ENCODE measurements at places on chromosomes 4 and X. TPM values are rescaled to one million over a fixed set of nuclear protein-coding genes. Genes with fewer than 3 reads are reported as not detected.
A peak's percentile ranks its signal among the peaks of the same experiment; 100 is the strongest.

GRCh38 chr4:128986908-128987307, 106.4 kb downstream of the SCLT1 start:
- H3K36me3 ChIP-seq = no peaks in the 10 kb centered on the region
- no peak overlapping the region for H3K4me3 ChIP-seq
- H3K27me3 ChIP-seq = no peaks in the 10 kb centered on the region
- H3K4me1 ChIP-seq = no peaks in the 10 kb centered on the region
- no peak for DNase-seq

- no peaks in the 10 kb centered on the region for H3K36me3 ChIP-seq
- H3K27ac ChIP-seq = no peak overlapping the region
- DNase-seq = no peak
- no peak overlapping the region for H3K4me3 ChIP-seq
Measured at GRCh38 chrX:50952406-50952805, 41.9 kb downstream of the BMP15 start.

- no peaks in the 10 kb centered on the region for H3K27me3 ChIP-seq
- H3K36me3 ChIP-seq = no peaks in the 10 kb centered on the region
- H3K27ac ChIP-seq = peak overlapping the region; percentile 60
- peak; percentile 64 for DNase-seq
- peaks cover 12% of the 10 kb centered on the region for H3K4me1 ChIP-seq
Measured at GRCh38 chrX:24241822-24242648, 71.8 kb downstream of the SUPT20HL2 start.

- no peaks in the 10 kb centered on the region for H3K4me1 ChIP-seq
- H3K4me3 ChIP-seq = no peak overlapping the region
- H3K36me3 ChIP-seq = no peaks in the 10 kb centered on the region
- DNase-seq = peak; percentile 32
Measured at GRCh38 chr4:84952004-84952403, 14.5 kb downstream of the WDFY3 start.

- H3K27ac ChIP-seq = peak overlapping the region; percentile 4
- no peak for DNase-seq
- no peaks in the 10 kb centered on the region for H3K36me3 ChIP-seq
- no peak overlapping the region for H3K4me3 ChIP-seq
- H3K4me1 ChIP-seq = no peaks in the 10 kb centered on the region
Measured at GRCh38 chrX:21932292-21933002, 8.1 kb upstream of the SMS start.

DNA sequence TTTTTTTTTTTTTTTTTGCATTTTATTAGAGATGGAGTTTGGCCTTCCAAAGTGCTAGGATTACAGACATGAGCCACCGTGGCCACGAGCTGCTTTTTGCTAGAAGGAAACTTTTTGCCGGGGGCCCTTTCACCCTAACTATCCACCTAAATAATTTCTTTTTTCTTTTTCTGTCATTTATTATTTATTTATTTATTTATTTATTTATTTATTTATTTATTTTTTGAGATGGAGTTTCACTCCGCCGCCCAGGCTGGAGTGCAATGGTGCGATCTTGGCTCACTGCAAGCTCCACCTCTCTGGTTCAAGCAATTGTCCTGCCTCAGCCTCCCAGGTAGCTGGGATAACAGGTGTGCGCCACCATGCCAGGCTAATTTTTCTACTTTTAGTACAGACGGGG, 303.9 kb downstream of the ASMT start:
- H3K27ac ChIP-seq = no peak overlapping the region
- H3K36me3 ChIP-seq = no peaks in the 10 kb centered on the region
- no peak for DNase-seq
- H3K27me3 ChIP-seq = no peaks in the 10 kb centered on the region

DNA sequence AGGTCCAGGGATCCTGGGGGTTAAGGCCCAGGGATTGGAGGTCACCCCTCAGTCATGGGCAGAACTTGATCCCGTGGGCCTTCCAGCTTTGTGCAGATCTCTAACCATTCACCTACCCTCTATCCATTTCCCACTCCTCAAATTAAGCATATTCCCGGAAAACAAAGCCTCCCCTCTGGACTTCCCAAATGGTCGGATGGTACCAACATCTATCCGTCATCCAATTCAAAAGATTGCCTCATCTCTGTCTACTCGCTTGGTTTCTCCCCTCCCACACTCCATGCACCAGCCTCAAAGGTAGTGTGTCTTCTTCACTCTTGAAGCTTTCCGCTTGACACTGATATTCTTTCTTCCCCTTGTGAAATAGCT, 473 bp upstream of the BCLAF3 start:
- no peaks in the 10 kb centered on the region for H3K27me3 ChIP-seq
- DNase-seq = no peak
- peak overlapping the region; percentile 37 for H3K27ac ChIP-seq
- H3K4me3 ChIP-seq = no peak overlapping the region
- no peaks in the 10 kb centered on the region for H3K4me1 ChIP-seq

- no peak overlapping the region for H3K27ac ChIP-seq
- H3K4me1 ChIP-seq = no peaks in the 10 kb centered on the region
- peak; percentile 56 for DNase-seq
- no peaks in the 10 kb centered on the region for H3K36me3 ChIP-seq
- no peak overlapping the region for H3K4me3 ChIP-seq
Measured at GRCh38 chr4:99885063-99885664, 9.1 kb downstream of the LAMTOR3 start.

GRCh38 chr4:3476341-3476747, 13.2 kb downstream of the DOK7 start:
- H3K4me3 ChIP-seq = no peak overlapping the region
- no peaks in the 10 kb centered on the region for H3K36me3 ChIP-seq
- H3K27ac ChIP-seq = no peak overlapping the region
- no peaks in the 10 kb centered on the region for H3K4me1 ChIP-seq
- DNase-seq = no peak

GRCh38 chrX:7704205-7704604, 138.8 kb upstream of the VCX start:
- H3K4me1 ChIP-seq = no peaks in the 10 kb centered on the region
- no peaks in the 10 kb centered on the region for H3K27me3 ChIP-seq
- DNase-seq = no peak

GRCh38 chrX:4547213-4547836, 833.9 kb upstream of the PRKX start:
- H3K4me3 ChIP-seq = no peak overlapping the region
- H3K4me1 ChIP-seq = no peaks in the 10 kb centered on the region
- peak; percentile 74 for DNase-seq
- no peaks in the 10 kb centered on the region for H3K36me3 ChIP-seq
- H3K27me3 ChIP-seq = no peaks in the 10 kb centered on the region
- no peak overlapping the region for H3K27ac ChIP-seq

DNA sequence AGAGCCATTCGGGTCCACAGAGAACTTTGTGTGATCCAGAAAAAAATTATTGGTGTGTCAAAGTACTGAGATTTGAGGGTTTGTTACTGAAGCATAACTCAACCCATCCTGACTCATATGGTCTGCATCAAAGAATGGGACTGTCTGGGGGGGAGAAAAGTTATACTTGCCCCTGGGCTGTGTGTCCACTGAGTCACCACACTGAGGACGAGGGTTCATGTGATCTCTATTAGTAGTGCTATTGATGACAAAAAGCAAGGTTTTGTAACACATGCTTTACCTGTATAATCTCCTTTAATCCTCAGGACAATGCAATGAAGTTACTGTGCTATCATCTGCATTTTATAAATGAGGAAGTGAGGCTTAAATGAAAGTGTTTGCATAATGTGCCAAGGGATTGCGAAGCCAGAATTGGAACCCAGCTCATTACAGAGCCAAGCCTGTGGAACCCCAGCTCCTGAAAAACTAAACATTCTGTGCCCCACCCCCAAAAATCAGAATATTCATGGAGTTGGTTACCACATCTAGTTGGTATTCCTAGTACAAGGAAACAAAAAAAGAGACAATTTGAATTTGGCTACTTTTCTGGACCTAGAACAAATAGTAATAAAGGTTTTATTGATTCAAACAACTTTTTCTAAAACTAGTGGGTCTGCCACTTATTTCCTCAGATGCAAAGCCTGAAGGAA, 31.2 kb downstream of the CCDC149 start:
- DNase-seq = no peak
- H3K4me3 ChIP-seq = no peak overlapping the region
- H3K4me1 ChIP-seq = no peaks in the 10 kb centered on the region
- H3K36me3 ChIP-seq = no peaks in the 10 kb centered on the region
- H3K27ac ChIP-seq = no peak overlapping the region

- H3K27me3 ChIP-seq = no peaks in the 10 kb centered on the region
- DNase-seq = peak; percentile 30
- no peak overlapping the region for H3K4me3 ChIP-seq
Measured at GRCh38 chrX:108699368-108699767, 37.0 kb downstream of the IRS4 start.

- H3K27ac ChIP-seq = no peak overlapping the region
- no peaks in the 10 kb centered on the region for H3K4me1 ChIP-seq
- H3K27me3 ChIP-seq = no peaks in the 10 kb centered on the region
- H3K4me3 ChIP-seq = no peak overlapping the region
Measured at GRCh38 chrX:41394293-41394692, 52.9 kb upstream of the NYX start.

DNA sequence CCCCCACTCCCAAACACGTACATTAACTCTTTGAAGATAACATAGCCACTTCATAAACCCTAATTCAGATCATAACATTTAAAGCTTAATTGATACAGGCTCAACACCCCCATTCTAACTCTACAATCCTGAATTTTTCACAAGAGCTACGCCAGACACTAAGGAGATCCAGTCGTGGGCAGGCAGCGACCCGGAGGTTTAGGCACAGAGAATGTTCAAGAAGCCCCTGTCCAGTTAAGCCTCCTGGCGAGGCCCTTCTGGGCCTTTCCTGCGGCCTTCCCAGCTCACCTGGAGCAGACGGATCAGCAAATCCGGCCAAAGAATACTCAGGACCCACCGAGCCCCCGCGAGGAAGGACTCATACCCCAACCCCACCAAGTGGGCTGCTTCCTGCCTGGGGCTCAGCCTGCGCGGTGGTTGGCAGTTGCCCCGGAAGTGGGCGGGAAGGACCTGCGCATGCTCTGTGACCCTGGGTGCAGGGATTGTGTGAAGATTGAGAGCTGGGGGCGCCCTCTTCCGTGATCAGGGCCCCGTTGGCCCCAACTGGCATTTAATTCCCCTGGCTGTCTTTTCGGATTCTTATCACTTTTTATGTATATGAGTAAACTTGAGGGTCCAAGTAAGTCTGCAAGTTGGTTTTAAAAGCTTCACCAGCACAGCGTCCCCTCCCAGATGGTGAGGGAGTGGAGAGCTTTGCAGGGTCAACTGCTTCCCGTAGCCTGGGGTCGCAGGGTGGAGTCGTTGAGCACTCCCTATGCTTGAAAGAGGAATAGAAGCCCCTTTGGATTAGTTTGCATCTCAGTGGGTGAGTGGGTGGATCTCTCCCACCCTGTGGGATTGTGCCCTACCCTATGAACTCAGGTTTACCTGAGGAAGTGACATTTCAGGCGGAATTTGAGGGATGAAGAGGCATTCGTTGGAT, at the start of gene TRIM61:
TSS of gene TRIM61 (minus strand) at position 415 of the 922 bp plus-strand sequence. CDS start 7,655 bp downstream, outside the sequence.
- H3K36me3 ChIP-seq = no peaks in the 10 kb centered on the region
- DNase-seq = no peak
- H3K4me1 ChIP-seq = no peaks in the 10 kb centered on the region
- no peaks in the 10 kb centered on the region for H3K27me3 ChIP-seq
- H3K27ac ChIP-seq = no peak within 1 kb of the TSS

DNA sequence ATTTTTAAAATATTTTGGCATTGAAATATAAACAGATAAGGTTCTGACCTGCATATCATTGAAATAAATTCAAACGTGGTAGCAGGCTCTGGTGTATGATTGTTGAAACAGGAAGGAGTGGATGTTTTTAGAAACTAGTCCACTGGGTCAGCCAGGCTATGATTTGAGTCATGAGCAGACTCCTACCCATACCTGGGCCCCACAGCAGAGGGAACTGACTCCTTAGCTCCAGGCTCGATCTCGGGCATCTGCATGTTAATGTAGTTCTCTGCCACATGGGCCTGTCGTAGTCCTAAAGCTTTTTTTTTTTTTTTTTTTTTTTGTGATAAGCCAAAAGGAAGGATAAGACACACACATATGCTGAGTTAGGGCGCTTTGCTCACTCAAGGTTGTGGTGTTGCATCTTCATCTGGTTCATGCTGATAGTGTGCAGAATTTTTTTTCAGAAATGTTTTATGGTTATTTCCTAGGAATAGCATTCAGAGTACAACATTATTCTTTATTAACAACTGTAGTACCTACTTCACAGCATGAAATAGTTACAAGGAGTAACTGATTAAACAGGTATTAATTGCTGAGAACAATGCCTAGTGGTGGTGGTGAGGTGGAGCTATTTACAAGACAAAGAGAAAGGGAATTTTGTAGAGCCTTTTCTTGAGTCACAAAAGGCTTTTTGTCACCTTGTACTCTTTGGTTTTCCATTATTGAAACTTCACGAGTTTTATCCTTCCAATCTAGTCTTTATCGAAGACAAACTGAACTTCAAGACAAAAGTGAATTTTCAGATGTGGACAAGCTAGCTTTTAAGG, 27.3 kb downstream of the OFD1 start:
- H3K4me3 ChIP-seq = no peak overlapping the region
- H3K27me3 ChIP-seq = no peaks in the 10 kb centered on the region
- H3K4me1 ChIP-seq = no peaks in the 10 kb centered on the region
- peak; percentile 10 for DNase-seq
- no peak overlapping the region for H3K27ac ChIP-seq

GRCh38 chr4:74152836-74153235, 5.1 kb upstream of the MTHFD2L start:
- H3K4me1 ChIP-seq = peaks cover 9% of the 10 kb centered on the region
- DNase-seq = no peak
- H3K27me3 ChIP-seq = no peaks in the 10 kb centered on the region
- H3K4me3 ChIP-seq = no peak overlapping the region

DNA sequence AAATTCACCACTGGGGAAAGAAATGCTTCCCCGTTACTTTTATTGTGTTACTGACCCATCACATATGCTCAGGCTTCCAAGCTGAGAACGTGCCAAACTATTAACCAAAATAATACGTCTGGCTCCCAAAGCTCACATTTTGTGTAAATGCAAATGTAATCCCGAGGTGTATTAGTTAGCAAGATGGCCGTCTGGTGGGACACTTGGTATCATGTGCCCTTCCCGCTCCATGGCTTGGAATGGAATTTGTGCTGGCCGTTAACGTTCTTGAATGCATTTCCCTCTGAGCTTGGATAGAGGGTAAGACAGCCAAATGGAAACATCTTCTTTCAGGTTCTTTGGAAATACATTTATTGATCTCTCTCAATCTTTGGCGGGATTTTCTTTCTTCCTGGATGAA, 105.0 kb downstream of the MFAP3L start:
- H3K27me3 ChIP-seq = no peaks in the 10 kb centered on the region
- H3K27ac ChIP-seq = no peak overlapping the region
- DNase-seq = no peak
- no peaks in the 10 kb centered on the region for H3K36me3 ChIP-seq
- H3K4me1 ChIP-seq = peaks cover 7% of the 10 kb centered on the region
- no peak overlapping the region for H3K4me3 ChIP-seq

The TAF7L gene
- not detected for total RNA-seq

The RASSF6 gene
- total RNA-seq = 6.0 TPM

The SLC9B1 gene
- not detected for total RNA-seq

The FANCB gene
- 1.9 TPM for total RNA-seq

The SULT1B1 gene
- total RNA-seq = 53.8 TPM

The BANK1 gene
- 0.52 TPM for total RNA-seq

The GRIA3 gene
- 2.9 TPM for total RNA-seq

The GAGE12F gene
- not detected for total RNA-seq

The UCP1 gene
- total RNA-seq = not detected

The CSAG2 gene
- not detected for total RNA-seq

The GYPB gene
- total RNA-seq = not detected

The NAA11 gene
- not detected for total RNA-seq

The PRDM5 gene
- 16.8 TPM for total RNA-seq

Measured in hepatocyte (in vitro differentiated cells).